ENCODE measurements at places on chromosomes 4 and X.

DNA sequence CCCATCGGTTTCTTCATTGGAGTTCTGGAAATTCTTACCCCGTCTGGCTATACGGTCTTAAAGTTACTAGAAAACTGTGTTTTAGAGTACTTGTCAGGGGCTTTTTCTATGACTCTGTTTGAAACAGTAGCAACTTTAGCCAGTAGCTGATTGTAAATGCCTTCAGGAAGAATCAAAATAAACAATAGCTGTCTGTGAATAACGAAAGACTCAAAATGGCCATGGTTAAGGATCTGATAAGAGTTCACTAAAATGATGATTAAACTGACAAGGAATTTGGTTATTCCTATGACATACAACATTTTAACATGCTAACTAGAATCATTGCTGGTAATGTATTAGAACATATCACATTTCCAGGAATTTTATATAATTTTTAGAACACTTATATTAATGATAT, 191.0 kb downstream of the EVC2 start:
- DNase-seq: no peak

DNA sequence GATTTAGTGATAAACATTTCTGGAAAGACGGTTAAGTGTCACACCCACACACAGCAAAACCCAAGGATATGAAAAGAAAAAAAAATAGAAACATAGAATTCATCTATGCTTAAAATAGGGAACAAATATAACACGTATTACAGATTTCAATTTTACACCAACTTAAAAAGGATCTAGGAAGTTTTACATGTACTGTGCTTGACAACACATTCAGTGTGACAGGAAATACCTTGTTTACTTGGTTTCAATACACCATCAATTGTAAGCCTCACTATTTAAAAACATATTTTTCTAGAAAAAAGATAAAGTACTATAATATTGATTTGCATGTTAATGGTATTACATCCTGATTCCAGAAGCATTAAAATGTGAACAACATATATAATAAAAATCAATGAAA, 77.0 kb upstream of the SPRY1 start:
- DNase-seq: no peak

DNA sequence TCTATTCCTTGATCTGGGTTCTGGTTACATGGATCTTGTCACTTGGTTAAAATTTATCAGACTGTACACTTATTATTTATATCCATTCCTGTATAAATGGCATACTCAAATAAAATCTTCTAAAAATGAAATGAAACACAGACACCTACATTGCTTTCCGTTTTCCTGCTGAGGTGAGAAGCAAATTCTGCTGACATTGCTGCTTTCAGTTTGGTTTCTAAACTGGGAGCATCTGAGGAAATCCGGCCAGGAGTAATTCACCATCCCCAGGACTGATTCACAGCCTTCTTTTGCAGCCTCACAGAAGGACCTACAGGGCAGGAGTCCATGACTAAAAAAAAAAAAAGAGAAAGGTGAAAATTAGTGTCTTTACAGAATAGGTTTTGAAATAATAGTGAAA, 93.6 kb downstream of the CORIN start:
- DNase-seq: no peak

- DNase-seq: no peak
Observed at GRCh38 chr4:189845145-189845846, 95.4 kb upstream of the FRG1 start.

- no peak for DNase-seq
Observed at GRCh38 chrX:143635915-143636314, at the start of gene SLITRK4. Gene SLITRK4 (minus strand): TSS chrX:143636101. CDS start chrX:143631108, 4,993 bp downstream.

DNA sequence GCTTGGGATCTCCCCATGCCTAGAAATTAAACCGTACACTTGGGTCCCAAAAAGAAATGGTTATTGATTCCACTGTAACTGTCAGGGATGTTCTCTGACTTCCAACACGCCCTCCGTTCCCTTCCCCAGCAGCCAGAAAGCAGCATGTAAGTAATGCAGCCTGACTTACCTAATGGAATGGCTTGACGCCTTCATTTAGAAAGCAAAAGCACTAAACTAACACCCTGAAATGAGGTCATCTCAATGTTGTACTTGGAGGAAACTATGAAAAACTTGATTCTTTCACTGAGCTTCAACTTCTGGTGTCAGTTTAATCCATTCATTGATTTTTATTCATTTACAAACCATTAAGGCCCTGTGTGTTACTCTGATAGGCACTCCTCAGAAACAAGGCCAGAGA, 110.8 kb upstream of the NOCT start:
- DNase-seq: no peak

DNA sequence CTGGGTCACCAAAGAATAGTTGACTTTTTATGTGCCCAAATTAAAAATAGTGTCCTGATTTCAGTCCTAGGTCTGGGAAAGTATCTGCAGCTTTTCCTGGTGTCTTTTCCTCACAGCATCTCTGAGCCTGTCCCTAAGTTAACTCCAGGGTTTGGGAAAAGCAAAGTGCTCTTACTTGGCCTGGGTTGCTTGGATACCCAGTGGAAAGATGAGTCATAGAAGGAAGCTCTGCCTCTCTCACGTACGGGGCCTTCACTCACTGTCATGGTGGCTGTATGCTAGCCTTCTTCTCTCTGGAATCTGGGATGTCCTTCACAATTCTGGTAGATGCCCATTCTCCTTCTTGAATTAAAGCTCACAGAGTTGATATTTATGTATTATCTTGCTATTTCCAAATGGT, 607.3 kb downstream of the ANKRD50 start:
- DNase-seq: no peak

DNA sequence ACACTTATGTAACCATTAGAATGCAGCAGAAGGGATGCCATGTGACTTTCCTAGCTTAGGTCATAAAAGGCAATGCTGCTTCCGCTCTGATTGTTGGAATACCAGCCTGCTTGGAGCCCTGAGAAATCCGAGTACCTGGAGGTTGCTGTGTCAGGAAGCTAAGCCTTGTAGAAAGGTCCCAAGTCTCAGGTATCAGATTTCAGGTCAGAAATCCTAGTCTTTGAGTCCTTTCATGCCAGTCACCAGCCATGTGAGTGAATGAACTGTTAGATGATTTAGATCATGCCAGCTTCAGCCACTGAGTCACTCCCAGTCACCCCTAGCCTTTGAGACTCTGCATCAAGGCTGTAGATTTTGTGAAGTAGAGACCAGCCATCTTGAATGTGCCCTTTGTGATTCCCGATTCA, 23.5 kb downstream of the RAP1GDS1 start:
- no peak for DNase-seq

GRCh38 chr4:24514808-24515207, 69.5 kb downstream of the DHX15 start:
- DNase-seq: no peak

DNA sequence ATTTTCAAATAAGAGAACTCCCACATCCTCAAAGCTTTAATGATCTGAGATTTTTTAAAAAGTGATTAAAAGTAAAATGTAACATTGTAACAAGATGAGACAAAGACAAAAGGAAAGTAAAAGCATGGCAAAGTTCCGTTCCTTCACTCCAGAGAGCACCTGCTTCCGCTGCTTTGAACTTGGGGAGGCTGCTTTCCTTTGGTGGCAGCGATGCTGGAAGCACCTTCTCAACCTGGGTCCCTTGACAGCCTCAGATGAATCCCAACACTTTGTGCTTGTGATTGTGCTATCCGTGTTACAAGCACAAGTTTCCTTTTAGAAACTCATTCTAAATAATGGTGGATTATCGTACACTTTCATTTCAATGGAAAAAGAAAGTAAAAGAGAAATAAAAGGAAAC, 59.7 kb downstream of the HADH start:
- DNase-seq: no peak

GRCh38 chr4:48831532-48832030, 693 bp downstream of the OCIAD1 start:
- DNase-seq: no peak

DNA sequence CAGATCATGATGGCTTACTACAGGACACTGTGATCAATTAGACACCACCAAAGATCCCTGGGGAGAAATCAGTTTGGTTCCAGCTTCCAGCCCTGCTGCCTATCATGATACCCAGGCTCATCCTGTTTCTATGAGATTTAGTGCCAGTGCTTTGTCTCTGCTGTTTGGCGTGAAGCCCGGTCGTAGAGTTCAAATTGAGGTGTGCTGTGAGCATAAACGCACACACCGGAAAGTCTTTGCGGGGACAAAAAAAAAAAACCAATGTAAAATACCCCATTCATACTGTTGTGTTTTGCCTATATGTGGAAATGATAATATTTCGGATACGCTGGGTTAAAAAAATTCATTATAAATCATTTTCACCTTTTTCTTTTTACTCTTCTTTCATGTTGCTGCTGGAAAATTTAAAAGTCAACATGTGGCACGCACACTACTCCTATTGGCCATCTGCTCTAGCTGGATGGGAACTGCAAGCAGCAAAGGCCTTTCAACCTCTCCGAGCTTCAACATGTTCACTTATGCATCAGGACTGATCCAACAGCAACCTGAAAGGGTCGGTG, 607 bp upstream of the DKC1 start:
- DNase-seq: no peak

GRCh38 chrX:148785256-148785655, 284.8 kb downstream of the AFF2 start:
- no peak for DNase-seq

DNA sequence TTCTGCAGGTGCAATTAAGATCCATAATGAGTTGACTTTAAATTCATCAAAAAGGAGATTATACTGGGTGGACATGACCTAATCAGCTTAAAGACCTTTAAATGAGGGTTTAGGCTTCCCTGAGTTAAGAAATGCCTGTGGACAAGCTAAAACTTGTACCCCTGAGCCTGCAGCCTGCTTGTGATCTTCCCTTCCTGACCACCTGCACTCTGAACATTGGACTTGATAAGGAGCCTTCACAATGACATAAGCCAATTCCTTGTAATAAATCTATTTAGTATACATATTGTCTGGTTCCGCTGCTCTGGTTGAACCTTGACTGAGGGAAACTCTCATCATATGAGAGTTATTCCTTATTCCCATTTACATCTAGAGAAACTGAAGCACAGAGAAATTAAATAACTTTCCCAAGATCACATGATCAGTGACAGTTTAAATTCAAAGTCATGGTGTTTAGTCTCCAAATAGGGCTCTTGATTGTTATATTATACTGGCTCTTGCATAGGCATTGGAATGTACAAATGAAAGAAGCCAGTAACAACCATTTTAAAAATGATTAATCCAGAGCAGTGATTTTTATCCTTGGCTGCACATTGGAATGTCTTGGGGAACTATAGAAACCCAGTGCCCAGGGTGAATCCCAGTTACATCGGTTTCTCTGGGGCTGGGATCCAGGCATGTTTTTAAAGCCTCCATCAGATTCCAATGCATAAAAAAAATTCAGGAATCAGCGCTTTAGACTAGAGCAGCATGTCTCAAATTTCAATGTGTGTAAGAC, 136.1 kb downstream of the MSL3 start:
- DNase-seq: no peak

DNA sequence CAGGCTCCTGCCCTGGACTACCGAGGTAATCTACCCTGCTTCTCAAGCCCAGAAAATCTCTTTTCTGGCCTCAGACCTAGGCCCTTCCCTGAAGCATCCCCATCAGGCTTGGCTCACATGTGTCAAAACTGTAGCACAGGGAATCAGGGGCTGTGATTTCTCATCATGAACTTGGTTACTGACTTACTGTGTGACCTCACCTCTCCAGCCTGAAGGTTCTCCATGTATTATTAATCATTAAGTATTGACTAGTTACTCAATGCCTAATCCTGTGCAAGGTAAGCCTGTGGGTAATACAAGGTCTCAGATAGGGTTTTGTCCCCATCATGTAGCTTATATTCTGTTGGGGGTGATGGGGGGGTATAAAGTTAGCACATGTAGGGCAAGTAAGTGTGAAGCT, 6.8 kb downstream of the SRPX2 start:
- DNase-seq: no peak

DNA sequence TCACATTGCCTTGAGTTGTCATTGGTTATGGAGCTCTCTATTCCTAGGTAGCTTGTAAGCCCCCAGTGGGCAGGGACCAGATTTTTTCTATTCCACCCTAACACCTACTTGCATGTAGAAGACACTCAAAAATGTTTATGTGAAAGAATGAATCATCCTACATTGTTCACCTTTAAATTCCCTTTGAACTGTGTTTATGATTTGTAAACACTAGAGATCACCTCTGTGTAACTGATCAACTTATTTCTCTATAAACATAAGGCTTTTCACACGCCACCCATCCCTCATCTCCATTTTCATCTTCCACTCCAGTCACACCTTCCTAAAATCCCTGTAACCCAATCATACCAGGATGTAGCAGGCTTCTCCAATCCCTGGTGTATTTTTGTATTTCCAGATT, 142.6 kb upstream of the LEF1 start:
- DNase-seq: no peak
